Panc1 (cell line): ENCODE measurements at places on chromosomes 1 and 21. TPM values are rescaled to one million over a fixed set of nuclear protein-coding genes. Genes with fewer than 3 reads are reported as not detected.
A peak's percentile ranks its signal among the peaks of the same experiment; 100 is the strongest.

DNA sequence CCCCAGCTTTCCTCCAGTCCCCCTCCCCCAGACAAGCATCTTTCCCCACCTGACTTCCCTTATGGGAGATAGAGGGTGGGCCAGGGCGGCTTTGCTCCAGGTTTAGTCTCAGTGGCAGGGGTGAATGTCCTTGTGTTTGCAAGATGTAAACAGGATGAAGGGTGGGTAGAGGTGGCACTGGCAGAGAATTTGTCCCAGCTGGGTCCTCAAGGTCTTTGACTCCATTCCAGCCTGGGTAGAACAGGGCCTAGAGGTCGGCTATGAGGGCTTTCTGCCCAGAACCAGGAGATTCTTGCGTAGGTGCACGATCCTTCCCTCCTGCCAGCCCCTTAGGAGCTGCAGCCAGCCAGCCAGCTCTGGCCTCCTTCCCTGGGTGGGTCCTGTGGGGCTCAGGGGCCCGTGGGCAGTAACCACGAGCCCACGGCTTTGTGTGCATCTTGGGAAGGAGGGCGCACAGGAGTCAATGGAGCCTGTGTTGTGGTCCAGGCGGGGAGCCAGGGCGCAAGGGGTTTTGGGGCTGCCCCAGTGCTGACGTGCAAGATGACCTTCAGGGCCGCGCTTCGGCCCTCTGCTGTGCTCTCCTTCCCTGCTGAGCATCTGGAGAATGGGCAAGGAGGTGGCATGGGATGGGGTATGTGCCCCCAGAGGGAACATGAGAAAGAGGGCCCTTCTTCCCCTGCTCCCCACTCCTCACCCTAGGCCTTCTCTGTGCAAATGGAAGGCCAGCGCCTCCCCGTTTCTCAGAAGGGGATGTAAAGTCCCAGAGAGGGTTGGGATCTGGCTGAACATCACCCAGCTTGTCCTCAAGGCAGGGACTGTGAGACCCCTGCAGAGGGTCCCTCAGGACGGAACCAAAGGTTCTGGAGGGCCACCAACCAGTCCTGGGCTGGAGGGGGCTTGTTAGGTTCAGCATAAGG, 15.7 kb downstream of the POU3F1 start:
- H3K27me3 ChIP-seq, result no peaks in the 10 kb centered on the region
- H3K4me3 ChIP-seq, result no peak overlapping the region
- no peak for DNase-seq
- H3K36me3 ChIP-seq, result no peaks in the 10 kb centered on the region
- H3K27ac ChIP-seq, result peak overlapping the region; percentile 44
- H3K4me1 ChIP-seq, result peaks cover 20% of the 10 kb centered on the region

The TAL1 gene
- 0.05 TPM for total RNA-seq

The RIPPLY3 gene
- 1.2 TPM for total RNA-seq

DNA sequence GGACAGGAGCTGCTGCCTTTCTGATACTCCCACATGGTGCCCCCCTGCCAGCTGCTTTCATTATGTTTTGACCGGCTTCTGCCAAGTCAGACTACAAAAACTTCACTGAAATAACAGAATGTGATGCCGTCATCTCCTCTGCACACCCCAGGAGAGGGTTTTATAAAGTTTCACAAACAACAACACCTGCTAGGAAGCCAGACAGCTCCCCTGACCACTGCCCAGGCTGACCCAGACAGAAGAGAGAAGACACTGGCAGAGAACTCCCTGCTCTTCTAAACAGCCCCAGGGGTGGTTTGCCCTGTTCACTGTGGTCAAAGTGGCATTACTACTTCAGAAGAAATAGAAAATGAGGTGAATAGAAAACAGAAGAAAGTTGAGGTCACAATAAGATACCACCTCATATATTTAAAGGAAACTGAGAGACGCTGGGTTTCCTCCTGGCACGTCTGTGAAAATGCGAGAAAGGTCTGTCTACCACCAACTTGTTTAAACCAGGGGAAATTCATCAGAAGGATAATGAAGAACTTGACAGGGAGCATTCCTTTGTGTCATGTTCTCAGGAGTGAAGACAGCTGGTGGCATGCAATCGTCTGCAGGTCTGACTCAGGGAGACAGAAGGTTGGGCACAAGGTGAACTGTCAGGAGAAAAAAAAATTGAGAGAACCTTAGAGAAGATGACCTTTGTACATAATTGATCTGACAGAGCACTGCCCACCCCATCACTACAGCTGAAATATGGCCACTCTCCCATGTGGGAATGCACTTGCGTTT, 119.0 kb upstream of the NFIA start:
- no peak overlapping the region for H3K27ac ChIP-seq
- H3K36me3 ChIP-seq, result no peaks in the 10 kb centered on the region
- no peak for DNase-seq
- H3K4me3 ChIP-seq, result no peak overlapping the region
- peaks cover 7% of the 10 kb centered on the region for H3K27me3 ChIP-seq

DNA sequence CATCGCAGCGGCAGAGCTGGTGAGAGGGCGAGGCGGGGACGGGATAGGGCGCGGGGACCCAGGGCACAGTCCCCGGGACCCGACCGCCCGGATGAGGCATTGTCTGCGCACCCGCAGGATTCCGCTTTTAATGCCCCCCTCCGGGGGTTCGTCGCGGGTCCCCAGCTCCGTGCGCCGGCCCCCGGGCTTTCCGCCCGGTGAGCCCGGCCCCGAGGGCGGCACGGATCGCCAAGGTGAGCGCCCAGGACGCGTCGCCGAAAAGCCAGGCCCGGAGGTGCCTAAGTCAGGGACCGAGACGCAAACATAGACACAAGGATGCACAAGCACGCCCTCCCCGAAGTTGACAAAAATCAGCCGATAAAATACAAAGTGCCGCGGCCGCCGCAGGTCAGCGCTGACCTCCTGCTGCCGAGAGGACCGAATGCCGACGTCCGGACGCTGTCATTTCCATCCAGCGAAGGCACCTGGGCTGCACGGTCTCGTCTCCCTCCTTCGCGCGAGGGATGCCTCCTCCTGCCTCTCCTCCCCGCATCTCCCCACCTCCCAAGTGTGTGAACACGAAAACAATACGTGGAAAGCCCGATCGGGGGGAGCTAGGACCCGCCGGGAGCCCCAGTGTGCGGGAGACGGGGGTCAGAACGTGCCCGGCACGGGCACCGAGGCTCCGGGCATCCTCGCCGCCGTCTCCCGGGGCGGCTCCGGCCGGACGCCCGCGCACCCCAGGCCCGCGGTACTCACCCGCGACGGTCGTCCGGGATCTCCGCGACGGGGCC, 101.1 kb upstream of the SOD1 start:
- no peaks in the 10 kb centered on the region; the same call in 1 of the 2 replicates for H3K4me1 ChIP-seq
- H3K27me3 ChIP-seq, result no peaks in the 10 kb centered on the region; the same call in 1 of the 2 replicates
- DNase-seq, result no peak
- H3K36me3 ChIP-seq, result no peaks in the 10 kb centered on the region

GRCh38 chr1:28437924-28438699, 67.7 kb upstream of the RCC1 start:
- H3K27ac ChIP-seq, result peak overlapping the region; percentile 90
- H3K4me3 ChIP-seq, result peak overlapping the region; percentile 44
- H3K4me1 ChIP-seq, result peaks cover 37% of the 10 kb centered on the region
- DNase-seq, result peak; percentile 98
- no peaks in the 10 kb centered on the region for H3K27me3 ChIP-seq
